ENCODE measurements at places on chromosomes 6 and 20.

DNA sequence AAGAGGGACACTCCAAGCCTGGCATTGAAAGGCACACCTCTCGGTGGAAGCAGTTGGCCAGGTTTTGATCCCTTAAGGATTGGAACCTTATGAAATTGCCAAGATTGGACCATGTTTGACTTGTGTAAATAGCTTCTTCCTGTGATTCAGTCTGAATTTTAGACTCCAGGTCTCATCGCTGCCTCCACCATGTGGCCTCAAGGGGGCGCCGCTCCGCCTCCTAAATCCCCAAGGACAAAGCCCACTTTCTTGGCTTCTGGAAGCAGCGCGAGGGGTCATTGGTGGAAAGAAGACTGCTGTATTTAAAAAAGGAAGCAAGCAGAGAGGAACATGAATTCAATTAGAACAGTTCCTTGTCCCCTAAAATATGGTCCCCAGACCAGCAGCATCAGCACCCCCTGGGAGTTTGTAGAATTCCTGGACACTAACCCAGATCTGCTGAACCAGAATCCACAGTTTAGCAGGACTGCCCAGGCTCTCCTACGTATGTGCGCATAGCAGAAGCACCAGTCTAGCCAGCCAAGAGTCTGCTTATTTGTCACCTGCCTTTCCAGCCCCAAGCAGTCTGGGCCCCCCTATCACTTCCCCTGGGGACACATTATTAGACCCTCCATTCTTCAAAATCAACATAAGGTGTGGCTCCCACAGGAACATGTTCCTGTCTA, 108.5 kb downstream of the LY86 start:
- DNase-seq, result peak; percentile 32

DNA sequence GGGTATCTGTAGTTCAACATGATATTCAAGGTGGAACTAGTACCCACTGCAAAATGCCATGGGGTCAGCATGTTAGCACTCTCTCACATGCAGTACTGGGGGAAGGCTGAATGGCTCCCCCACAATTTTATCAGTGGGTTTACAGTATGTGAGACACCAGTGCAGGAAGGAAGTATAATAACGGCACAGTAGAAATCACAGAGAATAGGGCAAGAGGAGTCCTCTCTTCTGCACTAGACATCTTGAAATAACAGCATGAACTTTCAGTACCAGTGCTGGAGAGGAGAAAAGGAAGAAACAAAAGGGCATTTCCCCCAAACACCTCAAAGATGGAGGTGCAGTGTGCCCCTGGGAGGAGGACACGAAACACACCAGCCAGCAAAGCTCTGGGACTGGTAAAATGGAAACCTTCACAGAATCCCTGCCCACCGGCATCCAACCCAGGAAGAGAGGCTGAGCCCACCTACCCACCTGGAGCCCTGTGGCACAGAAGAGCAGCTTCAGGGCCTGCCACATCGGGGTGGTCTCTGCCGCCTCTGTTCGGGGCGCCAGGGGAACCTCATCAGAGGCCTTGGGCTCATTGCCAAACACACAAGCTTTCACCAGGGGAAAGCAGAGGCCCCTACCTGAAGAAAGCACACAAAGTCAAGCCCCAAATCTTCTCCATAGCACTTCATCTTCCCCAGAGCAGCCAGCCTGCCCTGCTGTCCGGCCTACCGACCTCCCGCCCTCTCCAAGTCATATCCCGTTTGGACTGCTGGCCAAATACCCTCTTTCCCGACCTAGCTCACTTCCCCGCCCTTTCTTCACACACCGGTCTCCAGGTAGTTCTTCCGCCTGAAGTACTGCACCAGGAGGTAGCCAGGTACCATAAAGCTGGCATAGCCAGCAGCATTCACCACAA, 1.2 kb downstream of the SLC35B2 start:
- DNase-seq, result no peak

GRCh38 chr6:18328540-18328939, 58.6 kb upstream of the RNF144B start:
- no peak for DNase-seq

DNA sequence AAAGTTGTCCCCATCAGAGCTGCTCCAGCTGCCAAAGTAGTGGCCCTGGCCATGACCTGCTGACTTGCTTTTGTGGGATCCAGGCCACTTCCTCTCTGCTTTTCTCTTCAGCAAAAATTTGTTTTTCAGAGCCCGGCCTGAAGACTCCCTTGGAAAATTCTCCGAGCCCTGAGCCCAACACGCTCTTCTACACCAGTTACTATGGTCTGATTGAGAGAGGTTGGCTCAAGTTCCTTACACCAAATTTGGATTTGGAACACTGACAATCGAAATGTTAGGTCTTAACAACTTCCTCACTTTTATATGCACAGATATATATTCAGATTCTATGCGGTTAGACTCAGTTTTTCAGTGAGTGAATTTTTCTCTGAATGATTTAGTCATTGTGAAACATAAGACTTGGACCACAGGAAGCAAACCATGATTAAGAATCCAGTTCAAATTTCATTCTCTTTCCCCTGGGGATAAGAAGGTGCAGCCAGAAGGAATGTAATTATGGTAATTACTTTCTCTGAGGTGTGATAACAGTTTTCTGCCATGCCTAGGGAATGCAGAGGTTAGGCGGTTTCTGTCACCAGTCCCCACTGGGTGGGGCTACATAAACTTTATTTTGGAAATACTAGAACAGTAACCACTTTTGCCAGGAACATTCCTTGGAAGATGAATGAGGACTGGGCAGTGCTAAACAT, 365.2 kb downstream of the SYNE1 start:
- peak; percentile 61 for DNase-seq

GRCh38 chr6:158060455-158061360, 79.0 kb downstream of the SYNJ2 start:
- peak; percentile 99 for DNase-seq

DNA sequence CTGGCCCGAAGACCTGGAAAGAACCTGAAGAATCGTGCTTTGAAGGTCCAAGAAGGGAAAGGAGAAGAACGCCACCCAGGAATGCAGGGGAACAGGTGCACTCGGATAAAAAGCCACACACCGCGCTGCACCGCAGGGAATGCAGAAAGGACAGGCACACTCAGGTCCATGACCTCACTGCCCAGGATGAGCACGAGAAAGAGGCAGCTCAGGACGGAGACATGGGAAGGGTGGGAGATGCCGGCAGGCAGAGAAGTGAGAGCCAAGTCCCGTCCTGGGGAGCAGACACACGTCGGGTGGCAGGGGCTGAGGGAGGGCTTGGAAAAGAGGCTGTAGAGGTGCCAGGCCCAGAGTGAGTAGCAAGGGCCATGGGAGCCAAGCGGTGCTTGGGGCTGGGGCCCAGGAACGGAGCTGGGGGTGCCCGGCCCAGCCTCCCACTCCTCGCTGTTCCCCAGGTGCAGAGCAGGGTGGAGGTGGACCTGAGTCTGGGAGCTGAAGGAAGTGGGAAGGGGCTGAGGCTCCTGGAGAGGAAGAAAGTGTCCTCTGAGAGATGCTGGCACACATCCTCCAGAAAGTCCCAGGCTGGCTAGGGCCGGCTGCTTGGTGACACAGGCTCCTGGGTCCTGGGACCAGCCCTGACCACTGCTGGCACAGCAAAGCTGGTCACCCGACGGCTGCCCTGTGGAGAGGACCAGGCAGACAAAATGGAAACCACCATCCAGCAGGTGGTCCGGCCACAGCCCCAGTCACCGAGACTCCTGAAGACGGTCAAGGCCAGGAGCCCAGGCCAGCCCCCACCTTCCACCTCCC, 91.3 kb downstream of the PSMB1 start:
- DNase-seq, result no peak

GRCh38 chr6:69594405-69594804, 202.4 kb downstream of the LMBRD1 start:
- DNase-seq, result peak; percentile 3

- no peak for DNase-seq
Measured at GRCh38 chr6:129730477-129731165, 20.6 kb upstream of the ARHGAP18 start.

GRCh38 chr20:57316795-57317201, 12.8 kb upstream of the SPO11 start:
- DNase-seq, result no peak

- no peak for DNase-seq
Measured at GRCh38 chr6:158907931-158908330, 88.8 kb upstream of the EZR start.

GRCh38 chr6:67541586-67541985, 1093.5 kb upstream of the ADGRB3 start:
- no peak for DNase-seq

DNA sequence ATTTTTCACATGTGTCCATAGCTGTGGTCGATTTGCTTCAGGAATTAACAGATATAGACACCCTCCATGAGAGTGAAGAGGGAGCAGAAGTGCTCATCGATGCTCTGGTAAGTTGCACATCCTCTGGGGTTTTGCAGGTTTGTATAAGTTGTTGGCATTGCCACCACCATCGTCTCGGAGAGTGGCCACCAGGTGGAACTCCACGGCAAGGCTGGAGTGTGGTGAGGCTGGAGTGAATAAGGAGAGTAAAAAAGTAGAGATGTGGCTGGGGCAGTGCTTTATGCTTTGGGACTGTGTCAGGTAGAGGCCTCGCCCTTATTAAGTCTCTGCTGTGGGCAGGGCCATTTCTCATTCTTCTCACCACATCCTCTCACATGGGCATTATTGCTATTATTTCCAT, 63.7 kb downstream of the CTNNBL1 start:
- no peak for DNase-seq

- DNase-seq, result no peak
Measured at GRCh38 chr6:104539173-104539572, 320.5 kb downstream of the HACE1 start.

- DNase-seq, result no peak
Measured at GRCh38 chr6:119205911-119206618, 127.6 kb upstream of the FAM184A start.

Data from A172 (cell line).